Stimulated activated naive CD4-positive, alpha-beta T cell (primary cell): ENCODE measurements at places on chromosomes 16 and 17.

- no peak for DNase-seq
Observed at GRCh38 chr17:57357392-57357784, 101.1 kb downstream of the MSI2 start.

DNA sequence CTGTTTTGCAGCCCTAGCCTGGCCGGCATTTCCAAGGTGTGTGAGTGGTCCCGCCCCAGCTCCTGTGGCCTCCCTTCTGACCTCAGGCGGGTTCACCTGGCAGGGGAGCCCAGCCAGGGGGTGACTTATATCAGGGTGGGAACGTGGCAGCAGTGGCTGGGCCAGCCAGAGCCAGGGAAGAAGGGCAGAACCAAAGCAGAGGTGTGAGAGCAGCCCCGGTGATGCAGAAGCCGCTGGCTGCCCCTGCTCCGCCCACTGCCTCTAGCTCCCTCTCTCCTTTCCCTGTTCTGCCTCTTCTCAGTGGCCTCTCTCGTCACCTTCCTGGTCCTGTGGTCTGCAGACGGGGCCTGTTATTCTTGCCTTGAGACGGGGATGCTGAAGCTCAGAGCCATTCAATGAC lies 12.1 kb downstream of the MGAT5B start:
- no peak for DNase-seq

DNA sequence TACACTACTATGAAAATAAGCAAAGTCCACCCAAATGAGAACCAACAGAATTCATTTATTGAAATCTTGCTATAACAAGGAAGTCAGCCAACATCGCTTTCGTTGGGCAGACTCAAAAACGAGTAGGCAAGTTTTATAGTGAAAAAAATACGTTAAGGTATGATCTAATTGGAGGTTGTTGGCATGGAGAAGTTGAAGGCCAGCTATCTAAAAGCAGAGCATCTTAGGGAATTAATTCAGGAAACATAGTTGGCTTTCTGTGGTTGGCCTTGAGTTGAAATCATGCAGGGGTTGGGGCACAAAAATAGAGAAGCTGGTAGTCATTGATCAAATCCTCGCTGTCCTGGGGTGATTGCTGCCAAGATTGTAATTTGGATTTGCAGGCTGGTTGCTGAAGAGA lies 118.3 kb downstream of the PPM1E start:
- DNase-seq: no peak

DNA sequence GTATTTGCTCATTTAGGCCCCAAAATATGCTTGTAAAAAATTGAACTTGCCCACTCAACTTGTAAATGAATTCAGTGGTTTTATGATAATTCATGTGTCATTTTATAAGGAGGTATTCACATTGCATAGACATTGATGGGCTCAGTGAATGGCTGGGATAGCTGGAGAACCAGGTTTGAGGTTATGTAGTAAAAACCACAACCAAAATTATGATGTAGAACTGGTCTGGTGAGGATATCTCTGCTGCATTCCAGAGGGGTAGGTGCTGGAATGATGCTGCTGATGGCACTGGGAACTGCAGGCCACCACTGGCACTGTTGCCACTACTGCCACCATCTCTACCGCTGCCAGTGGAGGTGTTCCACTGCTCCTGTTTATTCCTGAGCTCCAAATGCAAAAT lies 21.5 kb upstream of the RABEP1 start:
- DNase-seq: no peak

GRCh38 chr16:3879258-3879886 lies 1.1 kb downstream of the CREBBP start:
- DNase-seq: no peak

- DNase-seq: no peak
Observed at GRCh38 chr16:8863594-8864424, 5.0 kb downstream of the CARHSP1 start.

DNA sequence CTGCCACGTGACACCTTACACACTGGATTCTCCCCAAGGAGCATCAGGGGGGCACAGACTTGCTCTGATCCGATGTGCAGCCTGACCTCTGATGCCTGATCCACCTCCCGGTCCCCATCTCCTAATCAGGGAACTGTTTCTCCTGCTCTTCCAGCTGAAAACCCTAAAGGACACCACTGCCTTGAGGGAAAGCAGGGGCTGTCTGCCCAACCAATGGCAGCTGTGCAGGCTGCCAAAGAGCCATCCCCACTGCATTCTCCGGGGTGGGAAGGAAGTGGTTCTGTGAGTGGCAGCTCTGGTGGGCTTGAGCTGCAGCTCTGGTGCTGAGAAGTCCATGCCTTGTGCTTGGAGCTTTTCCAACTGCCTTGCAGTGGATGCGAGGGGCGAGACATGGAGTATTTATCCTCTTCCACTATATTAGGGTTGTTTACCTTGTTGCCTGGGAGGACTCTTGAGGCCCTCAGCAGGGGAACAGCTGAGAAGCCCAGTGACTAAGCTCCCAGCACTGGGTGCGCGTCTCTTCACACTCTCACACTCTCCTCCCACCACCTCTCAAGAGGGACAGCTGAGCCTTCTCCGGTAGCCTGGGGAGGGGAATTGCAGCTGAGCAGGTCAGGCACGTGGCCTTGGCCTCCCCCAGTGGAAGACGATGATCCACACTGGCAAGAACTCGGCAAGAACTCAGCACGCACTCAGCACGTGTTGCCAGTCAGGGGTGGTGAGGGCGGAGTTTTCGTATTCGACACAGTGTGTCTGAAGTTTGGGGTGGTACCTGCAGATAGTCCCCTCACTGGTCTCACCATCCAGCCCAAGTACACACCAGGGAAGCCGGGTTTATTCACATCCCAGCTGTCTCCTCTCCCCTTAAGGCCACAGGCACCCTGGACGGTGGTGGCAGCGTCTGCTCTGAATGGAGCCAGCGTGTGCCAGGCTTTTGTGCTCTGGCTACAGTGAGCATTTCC lies 21.1 kb upstream of the SPATA32 start:
- no peak for DNase-seq

DNA sequence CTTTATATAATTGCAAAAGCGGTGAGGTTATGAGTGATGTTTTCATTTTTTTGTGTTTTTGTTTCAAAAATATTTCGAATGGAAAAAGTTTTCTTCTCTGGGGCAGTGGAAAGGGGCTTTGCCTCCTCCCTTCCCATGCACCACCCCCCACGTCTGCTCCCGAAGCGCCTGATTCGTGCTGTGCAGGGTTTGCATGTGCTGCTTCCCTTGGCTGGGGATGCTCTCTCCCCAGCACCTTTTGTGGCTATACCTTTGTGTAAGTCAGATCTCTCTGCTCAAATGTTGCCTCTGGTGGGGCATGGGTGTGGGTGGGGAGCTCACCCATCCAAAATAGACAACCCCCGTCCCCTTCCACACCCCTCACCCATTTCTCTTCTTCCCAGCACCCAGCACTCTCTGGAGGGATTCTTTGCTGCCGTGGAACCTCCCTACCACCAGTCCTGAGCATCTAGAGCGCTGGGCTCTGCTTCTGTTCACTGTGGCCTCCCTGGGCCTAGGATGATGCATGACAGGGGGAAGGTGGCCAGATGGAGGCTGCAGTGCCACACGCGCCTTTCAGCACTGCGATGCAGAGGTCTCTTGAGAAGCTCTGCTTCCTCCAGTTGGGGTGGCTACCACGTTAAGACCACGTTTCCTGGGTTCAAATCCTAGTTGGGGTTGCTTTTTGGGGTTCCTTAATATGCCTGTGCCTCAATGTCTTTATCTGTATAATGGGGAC lies 71.2 kb downstream of the IRF8 start:
- no peak for DNase-seq

DNA sequence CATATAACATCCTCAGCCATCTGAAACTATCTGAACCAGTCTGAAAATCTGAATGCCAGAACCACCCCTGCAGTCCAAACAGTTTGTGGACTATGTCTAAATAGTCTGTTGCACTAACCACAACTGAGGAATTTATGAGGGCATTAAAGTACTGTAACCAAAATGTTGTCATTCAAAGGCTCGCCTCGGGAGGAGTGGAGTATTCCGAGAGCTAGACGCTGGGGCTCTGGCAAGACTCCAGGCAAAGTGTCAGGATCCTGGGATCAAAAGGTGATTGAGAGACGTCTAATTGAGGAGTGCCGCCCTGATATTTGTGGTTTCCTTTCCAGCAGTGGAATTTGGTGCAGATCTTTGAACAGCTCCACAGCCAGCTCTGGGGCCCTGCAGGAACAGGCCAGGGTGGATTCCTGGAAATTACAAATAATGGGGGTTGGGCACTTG lies 142.9 kb upstream of the MYOCD start:
- DNase-seq: no peak

- DNase-seq: no peak
Observed at GRCh38 chr16:51150888-51151320, at the start of gene SALL1. TSS of gene SALL1 (minus strand) at chr16:51151270. CDS start at chr16:51151241, 29 bp downstream.
